ENCODE measurements at places on chromosomes 1 and 21. TPM values are rescaled to one million over a fixed set of nuclear protein-coding genes. Genes with fewer than 3 reads are reported as not detected.

The UBE2J2 gene
- total RNA-seq: 182 TPM

The TMEM53 gene
- total RNA-seq: 9.3 TPM

The CR1L gene
- not detected for total RNA-seq

The CFAP298 gene
- total RNA-seq: 96.0 TPM

The DCST2 gene
- 0.18 TPM for total RNA-seq

The SYDE2 gene
- 6.8 TPM for total RNA-seq

The KIF26B gene
- 0.17 TPM for total RNA-seq

The REG4 gene
- 0.40 TPM for total RNA-seq

The AMPD1 gene
- total RNA-seq: not detected

The LCE2B gene
- total RNA-seq: not detected

The ELAVL4 gene
- total RNA-seq: not detected

GRCh38 chr21:44929799-44930542, 9.3 kb upstream of the ITGB2 start:
- DNase-seq: no peak

DNA sequence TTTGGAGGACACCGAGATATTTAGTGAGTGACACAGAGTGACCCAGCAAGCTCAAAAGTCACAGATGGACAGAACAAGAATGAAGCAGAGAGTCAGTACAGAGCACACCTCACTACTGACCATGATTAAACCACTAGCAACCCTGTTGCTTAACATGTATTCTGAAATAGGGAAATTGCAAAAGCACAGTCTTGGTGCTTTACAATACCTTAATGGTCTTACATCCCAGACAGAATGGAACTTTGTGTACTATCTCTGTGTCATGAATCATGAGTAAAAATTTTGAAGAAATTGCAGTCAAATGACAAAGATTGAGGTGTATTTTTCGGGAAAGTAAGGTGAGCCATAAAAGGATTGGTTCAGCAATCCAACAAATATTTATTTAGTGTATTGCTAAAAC, 2.7 kb upstream of the SAMSN1 start:
- DNase-seq: peak; percentile 67

DNA sequence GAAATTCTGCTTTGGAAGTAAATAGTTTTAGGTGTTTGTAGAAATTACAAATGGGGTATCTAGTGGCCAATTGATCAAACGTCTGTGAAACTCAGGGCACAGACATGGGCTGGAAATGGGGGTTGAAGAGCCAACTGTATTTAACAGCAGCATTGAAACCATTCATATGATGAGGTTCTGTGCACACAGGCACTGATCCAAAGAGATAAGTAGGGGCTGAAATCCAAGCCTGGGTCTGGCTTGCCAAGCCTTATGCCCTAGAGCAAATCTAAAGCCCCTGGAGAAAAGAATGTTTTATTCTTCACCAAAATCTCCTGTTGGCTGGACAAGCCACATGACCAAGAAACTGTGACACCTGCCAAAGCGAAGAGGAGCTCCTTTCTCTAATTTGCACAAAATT, 67.6 kb upstream of the ST6GALNAC5 start:
- no peak for DNase-seq

- no peak for DNase-seq
Measured at GRCh38 chr1:228339766-228340685, 66.6 kb downstream of the TRIM11 start.

DNA sequence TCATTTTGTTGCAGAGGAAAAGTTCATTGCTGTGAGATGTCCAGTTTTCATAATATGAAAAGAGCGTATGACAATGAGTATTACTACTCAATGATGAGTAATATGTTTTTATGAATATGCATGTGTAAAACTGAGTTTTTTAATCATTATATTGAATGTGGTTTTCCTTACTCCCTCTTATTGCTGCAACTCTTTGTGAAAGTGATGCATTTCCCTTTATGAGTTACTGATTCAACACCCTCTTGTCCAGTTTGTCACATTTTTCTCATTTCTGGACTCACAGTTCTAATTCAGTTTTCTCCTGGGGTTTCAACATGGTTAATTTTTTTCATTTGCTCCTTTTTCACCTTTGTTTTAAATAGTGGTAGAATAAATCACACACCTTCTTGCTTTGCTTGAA, 35.2 kb upstream of the KCNJ15 start:
- no peak for DNase-seq

DNA sequence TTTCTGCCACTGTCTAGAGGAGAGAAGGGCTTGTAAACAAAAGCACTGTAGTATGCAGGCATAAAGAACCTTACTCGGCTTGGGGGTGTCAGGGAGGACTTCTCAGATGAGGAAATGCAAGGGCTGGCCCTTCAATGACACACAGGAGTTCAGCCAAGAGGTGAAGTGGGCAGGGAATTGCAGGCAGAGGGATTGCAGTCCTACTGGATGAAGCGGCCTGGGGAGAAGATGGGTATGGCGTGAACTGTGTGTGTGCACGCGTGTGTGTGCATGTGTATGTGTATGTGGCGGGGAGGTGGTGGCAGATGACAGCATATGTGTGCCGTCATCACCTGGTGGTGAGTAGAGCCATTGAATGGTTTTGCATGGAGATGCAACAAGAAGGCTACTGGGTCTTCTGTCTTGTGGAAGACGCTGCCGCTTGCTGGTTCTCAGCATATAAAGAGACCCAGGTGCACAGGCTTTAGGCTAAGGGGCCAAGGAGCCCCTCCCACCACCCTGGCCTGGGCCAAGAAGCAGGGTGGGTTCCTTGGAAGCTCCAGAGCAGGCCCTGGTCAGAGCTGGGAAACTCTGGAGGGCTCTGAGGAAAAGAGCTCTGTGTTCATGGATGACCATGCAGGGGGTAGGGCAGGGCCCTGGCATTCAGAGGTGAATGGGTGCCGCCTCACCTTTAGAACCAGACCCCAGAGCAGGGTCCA, 4.1 kb upstream of the EPS8L3 start:
- DNase-seq: no peak

DNA sequence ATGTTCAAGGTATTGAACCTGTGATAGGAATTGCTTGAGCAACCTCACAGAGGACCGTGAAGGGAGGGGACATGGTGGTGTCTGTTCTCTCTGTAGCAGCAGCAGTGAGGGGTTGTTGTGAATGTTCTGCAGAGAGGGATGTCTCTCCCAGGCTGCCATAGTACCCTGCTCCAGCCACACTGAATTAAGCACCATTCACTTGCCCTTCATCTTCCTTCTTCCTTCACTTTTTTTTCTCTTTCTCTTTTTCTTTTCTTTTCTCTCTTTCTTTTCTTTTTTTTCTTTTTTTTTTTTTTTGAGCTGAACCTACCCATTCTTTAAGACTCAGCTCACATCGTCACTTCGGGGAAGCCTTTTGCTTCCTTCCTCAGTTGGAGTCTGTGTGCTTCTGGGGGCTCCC, 89.5 kb downstream of the CNIH3 start:
- DNase-seq: no peak

DNA sequence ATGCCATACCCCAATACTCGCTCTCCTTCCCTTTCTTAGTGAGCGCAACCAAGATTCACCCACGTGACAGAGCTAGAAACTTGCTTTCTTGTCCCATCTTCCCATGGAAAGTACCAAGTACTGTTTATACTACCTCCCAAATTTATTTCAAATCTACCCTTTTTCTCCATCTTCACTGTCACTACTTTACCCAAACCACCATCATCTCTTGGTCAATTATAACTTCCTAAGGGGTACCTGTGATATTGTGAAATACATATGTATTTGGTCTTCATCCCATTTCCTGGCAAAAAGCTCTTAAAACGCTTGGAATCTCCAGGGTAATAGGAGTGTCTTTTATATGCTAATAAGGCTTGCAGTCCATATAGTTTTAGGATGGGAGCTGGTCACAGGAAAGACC, 8.2 kb downstream of the DRAM2 start:
- no peak for DNase-seq

- peak; percentile 31 for DNase-seq
Measured at GRCh38 chr1:3431266-3431665, 23.2 kb upstream of the ARHGEF16 start.

DNA sequence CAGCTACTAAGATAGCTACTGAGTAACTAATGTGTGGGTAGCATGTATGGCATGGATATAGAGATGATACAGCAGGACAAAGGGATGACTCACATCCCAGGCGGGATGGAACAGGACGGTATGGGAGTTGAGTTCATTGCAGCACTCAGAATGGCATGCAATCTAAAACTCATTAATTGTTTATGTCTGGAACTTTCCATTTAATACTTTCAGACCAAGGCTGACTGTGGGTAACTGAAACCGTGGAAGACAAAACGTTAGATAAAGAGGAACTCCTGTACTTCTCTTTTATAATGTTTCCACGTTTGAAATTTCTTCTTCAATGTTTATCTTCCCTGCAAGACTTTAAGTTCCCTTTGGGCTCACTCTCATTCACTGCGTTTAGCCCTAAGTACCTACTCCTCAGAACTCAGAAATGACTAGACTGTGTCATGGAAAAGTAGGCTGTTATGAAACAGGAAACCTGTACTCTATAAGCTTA, 151.9 kb downstream of the MAGI3 start:
- peak; percentile 71 for DNase-seq

DNA sequence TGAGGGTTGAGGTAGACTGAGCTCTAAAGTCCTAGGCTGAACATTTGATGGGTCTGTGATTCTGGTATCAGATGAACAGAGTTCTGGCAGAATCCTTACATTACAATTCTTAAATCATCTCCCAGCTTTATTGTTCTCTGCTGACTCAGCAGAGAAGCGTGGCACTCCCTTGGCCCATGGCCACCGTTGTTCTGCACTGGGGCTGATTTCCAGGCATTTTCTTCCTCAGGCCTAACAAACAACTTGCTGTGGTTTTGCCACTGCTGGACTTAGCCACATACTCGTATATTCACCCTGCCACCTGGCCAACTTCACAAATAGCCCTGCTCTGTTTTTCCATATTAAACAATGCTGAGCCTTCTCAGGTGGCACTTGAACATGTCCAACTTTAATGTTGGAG, 223.2 kb downstream of the TNR start:
- DNase-seq: peak; percentile 19

DNA sequence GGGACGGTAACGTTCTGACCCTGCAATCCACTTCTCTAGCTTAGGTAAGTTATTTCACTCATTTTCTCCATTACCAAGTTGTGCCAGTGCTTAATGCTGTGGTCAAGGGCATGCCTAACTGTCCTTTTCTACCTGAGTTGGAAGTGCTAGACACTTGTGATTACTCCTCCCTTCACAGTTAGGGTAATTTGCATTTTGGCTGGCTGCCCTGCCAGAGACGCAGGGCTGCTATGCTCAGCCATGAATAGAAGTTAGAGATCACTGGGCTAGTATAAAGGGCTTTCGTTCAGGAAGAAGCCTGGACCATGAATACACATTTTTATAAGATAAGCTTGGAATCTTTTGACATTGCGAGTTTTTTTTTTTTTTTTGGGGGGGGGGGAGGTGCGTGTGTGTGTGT, 633.2 kb upstream of the NEGR1 start:
- DNase-seq: no peak

DNA sequence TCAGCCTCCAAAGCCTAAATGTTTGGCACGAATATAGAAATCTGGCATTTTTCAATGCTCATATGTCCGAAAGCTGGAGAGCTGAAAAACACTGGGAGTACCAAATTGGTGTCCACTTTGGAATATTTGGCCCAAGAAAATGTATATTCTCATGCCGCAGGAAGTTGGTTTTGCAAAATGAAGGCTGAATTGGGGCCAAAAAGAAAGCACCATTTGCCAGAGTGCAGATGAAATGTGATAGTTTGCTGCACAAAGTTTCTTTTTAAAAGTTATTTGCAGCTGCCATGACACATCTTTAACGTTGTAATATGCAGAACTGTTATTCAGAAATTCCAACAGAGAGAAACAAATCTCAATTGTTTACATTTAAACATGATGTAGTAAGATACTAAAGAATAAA, 124.2 kb upstream of the LYPLAL1 start:
- DNase-seq: peak; percentile 11

DNA sequence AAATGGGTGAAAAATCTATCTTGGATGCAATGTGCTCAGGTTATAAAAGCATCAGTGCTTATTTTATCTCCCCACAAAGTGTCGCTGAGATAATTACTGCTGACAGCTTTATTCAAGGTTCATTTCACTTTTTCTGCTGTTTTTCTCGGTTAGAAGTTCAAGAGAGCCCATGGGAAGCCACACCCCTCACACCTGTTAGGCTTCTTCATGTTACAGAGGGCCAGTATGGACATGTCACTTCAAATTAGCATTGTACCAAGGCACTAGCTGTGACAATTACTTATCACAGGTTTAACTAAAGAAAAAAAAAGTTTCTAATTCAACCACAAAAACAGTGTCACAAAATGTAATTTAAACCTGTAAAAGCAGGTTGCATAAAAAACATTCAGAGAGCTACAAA, 187.3 kb upstream of the DMRTA2 start:
- DNase-seq: no peak

Data from PC-3 (cell line).